Gastrocnemius medialis (tissue), 4 donors: ENCODE measurements at places on chromosomes 3 and 15. TPM values are rescaled to one million over a fixed set of nuclear protein-coding genes. Genes with fewer than 3 reads are reported as not detected.

Gene HESX1
- total RNA-seq: not detected

- no peak within 1 kb of the TSS for H3K27ac ChIP-seq
- no peak for DNase-seq
- peak within 1 kb of the TSS; percentile 52 for H3K4me3 ChIP-seq
- H3K36me3 ChIP-seq: no peaks in the 10 kb centered on the region
Measured at GRCh38 chr3:170418422-170419398, at the start of gene CLDN11. Gene CLDN11, plus strand, starts transcription at chr3:170418868. Its CDS starts 199 bp downstream, at chr3:170419067.

- DNase-seq: no peak
- no peaks in the 10 kb centered on the region for H3K27me3 ChIP-seq
Measured at GRCh38 chr15:31326875-31327668, 437 bp downstream of the KLF13 start.

GRCh38 chr15:41637086-41637485, 23.1 kb upstream of the MGA start:
- no peak for DNase-seq
- H3K27me3 ChIP-seq: no peaks in the 10 kb centered on the region
- no peak overlapping the region for H3K4me3 ChIP-seq
- no peaks in the 10 kb centered on the region for H3K4me1 ChIP-seq
- no peak overlapping the region for H3K27ac ChIP-seq

Gene GAP43
- 0.20 TPM for total RNA-seq

DNA sequence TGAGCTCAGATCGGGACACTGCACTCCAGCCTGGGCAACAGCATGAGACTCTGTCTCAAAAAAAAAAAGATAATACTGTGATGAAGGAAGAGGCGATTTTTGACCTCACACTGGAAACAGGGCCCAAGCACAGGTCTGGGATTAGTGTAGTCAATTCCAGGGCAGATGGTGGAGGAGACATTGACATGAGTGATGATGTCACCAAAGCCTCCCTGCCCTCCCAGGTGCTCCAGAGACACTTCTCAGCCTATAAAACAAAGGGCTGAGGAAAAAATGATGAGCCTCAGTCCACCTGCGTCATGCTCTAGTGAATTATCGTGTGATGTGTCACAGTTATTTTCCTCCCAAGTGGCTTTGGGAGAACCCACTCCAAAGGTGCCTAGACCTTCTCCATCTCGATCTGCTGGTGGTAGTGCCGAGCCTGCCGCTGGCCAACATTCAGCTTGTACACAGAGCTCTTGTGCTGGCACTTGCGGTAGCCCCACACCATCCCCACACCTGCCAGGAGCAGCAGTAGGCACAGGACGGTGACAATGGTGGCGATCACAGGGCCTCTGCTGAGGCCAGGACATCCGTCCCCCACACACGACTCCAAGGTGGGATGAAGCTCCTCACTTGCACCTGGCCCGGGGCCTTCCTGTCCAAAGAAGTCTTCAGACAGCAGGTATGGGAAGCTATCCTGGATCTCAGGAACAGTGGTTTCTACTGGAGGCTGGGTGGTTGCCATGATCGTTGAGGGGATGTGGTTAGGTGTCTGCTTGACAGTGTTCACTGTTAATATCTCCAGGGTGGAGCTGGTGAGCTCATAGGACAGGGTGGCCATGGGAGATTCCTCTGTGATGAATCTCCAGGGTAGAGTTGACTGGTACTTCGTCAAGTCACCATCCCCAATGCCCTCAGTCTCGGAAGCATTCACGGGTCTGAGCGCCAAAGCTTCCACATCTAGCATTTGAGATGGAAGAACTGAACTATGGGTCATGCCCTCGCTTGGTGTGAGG, 38.8 kb downstream of the CRTAP start:
- H3K36me3 ChIP-seq: no peaks in the 10 kb centered on the region
- H3K27me3 ChIP-seq: no peaks in the 10 kb centered on the region
- H3K4me3 ChIP-seq: no peak overlapping the region
- peaks cover 4% of the 10 kb centered on the region for H3K4me1 ChIP-seq
- no peak for DNase-seq

GRCh38 chr15:91936927-91937326, 83.4 kb downstream of the SLCO3A1 start:
- H3K27ac ChIP-seq: no peak overlapping the region
- H3K4me1 ChIP-seq: no peaks in the 10 kb centered on the region
- H3K27me3 ChIP-seq: no peaks in the 10 kb centered on the region
- no peaks in the 10 kb centered on the region for H3K36me3 ChIP-seq

Gene TMEM207
- not detected for total RNA-seq

DNA sequence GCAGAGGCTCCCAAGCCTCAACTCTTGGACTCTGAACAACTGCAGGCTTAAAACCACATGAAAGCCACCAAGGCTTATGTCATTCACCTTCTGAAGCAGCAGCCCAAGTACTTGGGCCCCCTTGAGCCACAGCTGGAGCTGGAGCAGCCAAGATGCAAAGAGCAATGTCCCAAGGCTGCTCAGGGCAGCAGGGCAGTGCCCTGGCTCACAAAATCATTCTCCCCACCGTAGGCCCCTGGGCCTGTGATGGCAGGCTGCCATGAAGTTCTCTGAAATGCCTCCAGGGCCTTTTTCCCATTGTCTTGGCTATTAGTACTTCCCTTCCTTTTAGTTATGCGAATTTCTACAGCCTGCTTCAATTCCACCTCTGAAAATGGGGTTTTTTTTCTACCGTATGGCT, 83.4 kb downstream of the DCLK3 start:
- H3K36me3 ChIP-seq: no peaks in the 10 kb centered on the region
- no peak overlapping the region for H3K27ac ChIP-seq
- DNase-seq: no peak
- no peaks in the 10 kb centered on the region for H3K4me1 ChIP-seq
- H3K4me3 ChIP-seq: no peak overlapping the region
- no peaks in the 10 kb centered on the region for H3K27me3 ChIP-seq

Gene OIP5
- 3.1 TPM for total RNA-seq

- H3K36me3 ChIP-seq: peaks cover 79% of the 10 kb centered on the region
- no peaks in the 10 kb centered on the region for H3K4me1 ChIP-seq
- H3K4me3 ChIP-seq: no peak overlapping the region
- no peaks in the 10 kb centered on the region for H3K27me3 ChIP-seq
- DNase-seq: no peak
Measured at GRCh38 chr3:138241061-138241460, 54.0 kb downstream of the ARMC8 start.

- no peaks in the 10 kb centered on the region for H3K27me3 ChIP-seq
- H3K36me3 ChIP-seq: no peaks in the 10 kb centered on the region
- H3K27ac ChIP-seq: peak overlapping the region; percentile 42
- H3K4me1 ChIP-seq: peaks cover 8% of the 10 kb centered on the region
Measured at GRCh38 chr3:177831361-177831760, 634.1 kb upstream of the TBL1XR1 start.

GRCh38 chr3:109548192-109548938, 211.0 kb upstream of the DPPA4 start:
- no peaks in the 10 kb centered on the region for H3K27me3 ChIP-seq
- H3K36me3 ChIP-seq: no peaks in the 10 kb centered on the region
- DNase-seq: no peak
- no peak overlapping the region for H3K4me3 ChIP-seq
- no peak overlapping the region for H3K27ac ChIP-seq

GRCh38 chr15:64888336-64888735, 23.4 kb upstream of the ANKDD1A start:
- H3K36me3 ChIP-seq: no peaks in the 10 kb centered on the region
- no peak overlapping the region for H3K4me3 ChIP-seq
- no peaks in the 10 kb centered on the region for H3K27me3 ChIP-seq
- peaks cover under 1% of the 10 kb centered on the region for H3K4me1 ChIP-seq
- no peak overlapping the region for H3K27ac ChIP-seq

GRCh38 chr3:87761341-87761740, 297.5 kb downstream of the CGGBP1 start:
- DNase-seq: no peak
- no peaks in the 10 kb centered on the region for H3K36me3 ChIP-seq
- H3K4me3 ChIP-seq: no peak overlapping the region
- H3K27ac ChIP-seq: no peak overlapping the region
- no peaks in the 10 kb centered on the region for H3K4me1 ChIP-seq

Gene FOXB1
- not detected for total RNA-seq

GRCh38 chr3:178388473-178388872, 147.8 kb upstream of the KCNMB2 start:
- DNase-seq: no peak
- H3K4me1 ChIP-seq: no peaks in the 10 kb centered on the region
- no peaks in the 10 kb centered on the region for H3K27me3 ChIP-seq
- no peak overlapping the region for H3K4me3 ChIP-seq
- no peak overlapping the region for H3K27ac ChIP-seq
- no peaks in the 10 kb centered on the region for H3K36me3 ChIP-seq

Gene PRKAR2A
- total RNA-seq: 71.8 TPM

DNA sequence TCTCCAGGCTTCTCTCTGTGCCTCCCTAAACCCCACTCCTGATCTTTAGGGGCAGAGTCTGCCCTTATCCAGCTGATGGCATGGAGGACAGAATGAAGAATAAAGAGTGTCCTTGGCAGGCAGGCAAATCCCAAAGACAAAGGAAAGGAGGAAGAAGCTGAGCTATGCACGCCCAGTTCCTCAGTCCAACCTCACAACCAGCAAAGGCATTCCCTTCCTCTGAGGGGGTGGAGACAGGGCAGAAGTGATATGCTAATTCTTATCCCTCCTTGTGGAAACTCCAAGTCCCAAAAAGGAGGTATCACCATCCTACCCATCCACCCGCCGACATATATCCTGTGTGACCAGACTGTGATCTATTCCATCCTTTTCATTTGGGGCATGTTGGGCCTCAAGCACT, 10.5 kb upstream of the CCDC54 start:
- no peaks in the 10 kb centered on the region for H3K27me3 ChIP-seq
- H3K4me1 ChIP-seq: no peaks in the 10 kb centered on the region
- H3K27ac ChIP-seq: no peak overlapping the region
- no peaks in the 10 kb centered on the region for H3K36me3 ChIP-seq
- no peak overlapping the region for H3K4me3 ChIP-seq
- DNase-seq: no peak

DNA sequence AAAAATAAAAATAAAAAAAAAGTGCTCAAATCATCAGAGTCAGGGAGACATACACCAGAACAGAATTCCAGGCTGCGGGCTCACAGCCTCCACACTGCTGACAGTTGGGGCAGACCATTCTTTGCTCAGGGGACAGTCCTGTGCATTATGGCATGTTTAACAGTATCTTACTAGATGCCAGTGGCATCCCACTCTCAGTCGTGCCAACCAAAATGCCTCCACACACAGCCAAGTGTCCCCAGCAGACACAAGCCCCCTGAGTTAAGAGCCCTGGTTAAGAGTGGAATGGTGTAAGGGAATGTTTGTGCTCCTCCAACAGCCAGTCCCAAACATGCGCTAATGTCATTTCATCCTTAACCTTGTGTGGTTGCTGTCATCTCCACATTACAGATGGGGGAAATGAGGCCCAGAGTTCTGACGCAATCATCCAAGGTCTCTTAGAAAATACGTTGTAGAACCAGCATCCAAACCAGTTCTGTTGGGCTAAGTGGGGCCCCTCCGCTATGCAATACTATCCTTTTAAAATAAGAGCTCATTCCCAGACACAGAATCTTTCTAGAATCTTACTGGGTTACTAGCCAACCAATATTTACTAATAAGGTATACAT, 26.0 kb downstream of the CFAP92 start:
- no peaks in the 10 kb centered on the region for H3K27me3 ChIP-seq
- no peaks in the 10 kb centered on the region for H3K36me3 ChIP-seq
- DNase-seq: no peak
- no peak overlapping the region for H3K4me3 ChIP-seq

DNA sequence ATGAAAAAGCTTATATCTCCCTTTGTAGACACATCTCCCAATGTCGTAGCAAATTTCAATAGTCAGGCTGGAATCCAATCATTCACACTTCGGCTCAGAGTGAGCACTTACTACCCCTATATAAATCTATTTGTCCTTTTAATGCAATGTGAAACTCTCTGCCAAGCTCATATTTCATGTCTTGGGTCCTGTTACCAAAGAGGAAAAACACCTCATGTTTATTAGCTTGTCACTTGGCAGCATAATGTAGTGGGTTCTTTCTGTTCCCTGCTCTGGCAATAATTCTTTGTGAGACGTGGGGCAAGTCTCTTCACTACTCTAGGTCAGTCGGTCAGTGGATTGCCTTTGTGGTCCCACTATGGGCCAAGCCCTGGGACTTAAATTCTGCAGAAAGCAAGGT, 107.1 kb downstream of the SRGAP3 start:
- no peaks in the 10 kb centered on the region for H3K36me3 ChIP-seq
- DNase-seq: peak; percentile 50
- no peaks in the 10 kb centered on the region for H3K27me3 ChIP-seq
- peaks cover 22% of the 10 kb centered on the region for H3K4me1 ChIP-seq

DNA sequence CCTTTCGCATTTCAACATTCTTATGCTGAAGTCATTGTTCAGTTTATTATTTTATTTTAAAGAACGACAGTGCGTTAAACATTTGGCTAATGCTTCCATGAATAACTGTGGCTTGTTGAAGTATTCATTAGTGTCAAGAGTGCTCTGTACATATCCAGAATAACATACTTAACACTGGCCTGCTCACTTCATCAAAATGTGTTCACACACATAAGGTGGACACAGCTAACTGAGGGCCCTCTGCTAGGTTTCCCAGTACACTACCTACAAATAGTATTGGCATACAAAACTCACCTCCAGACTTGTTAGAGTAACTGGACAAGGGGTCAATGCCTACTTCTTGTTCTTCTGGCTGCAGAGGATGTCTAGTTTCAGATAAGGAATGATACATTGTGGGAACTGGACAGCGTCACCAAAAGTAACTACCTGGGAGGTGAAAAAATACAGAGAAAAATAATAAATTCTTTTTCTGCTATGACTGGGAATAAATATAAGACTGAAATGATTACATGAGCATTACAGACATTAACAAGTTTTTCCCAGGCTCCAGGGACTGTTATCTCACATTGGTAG, 234.2 kb downstream of the TBC1D5 start:
- no peak for DNase-seq
- no peaks in the 10 kb centered on the region for H3K4me1 ChIP-seq
- H3K36me3 ChIP-seq: no peaks in the 10 kb centered on the region
- no peaks in the 10 kb centered on the region for H3K27me3 ChIP-seq
- H3K27ac ChIP-seq: no peak overlapping the region
- no peak overlapping the region for H3K4me3 ChIP-seq

Gene LXN
- 0.42 TPM for total RNA-seq

DNA sequence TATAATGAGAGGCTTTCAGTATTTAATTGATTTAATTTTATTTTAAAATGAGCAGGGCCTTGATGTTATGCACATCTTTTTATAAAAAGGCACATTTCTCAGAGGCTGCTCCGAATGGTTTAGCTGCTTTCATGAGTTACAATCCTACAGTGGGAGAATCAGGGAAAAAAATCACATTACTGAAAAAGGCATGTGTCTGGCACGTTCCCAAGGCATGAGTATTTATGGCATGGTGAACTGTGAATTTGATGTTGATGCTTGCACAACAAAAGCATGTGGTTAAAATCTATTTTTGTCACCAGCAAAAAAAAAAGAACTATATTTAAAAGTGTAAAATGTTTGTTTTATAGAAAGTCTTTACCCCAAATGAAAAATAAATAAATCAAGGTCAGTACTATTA, 485.2 kb upstream of the ROBO2 start:
- H3K4me1 ChIP-seq: no peaks in the 10 kb centered on the region
- no peaks in the 10 kb centered on the region for H3K36me3 ChIP-seq
- no peak overlapping the region for H3K4me3 ChIP-seq
- H3K27me3 ChIP-seq: no peaks in the 10 kb centered on the region
- no peak overlapping the region for H3K27ac ChIP-seq
